Right renal cortex interstitium (tissue), 3 donors: ENCODE measurements at places on chromosomes 2 and 18. TPM values are rescaled to one million over a fixed set of nuclear protein-coding genes. Genes with fewer than 3 reads are reported as not detected.

Gene G6PC2
- polyA plus RNA-seq, result 0.10 TPM

Gene TRPM8
- 0.08 TPM for polyA plus RNA-seq

Gene SLC8A1
- polyA plus RNA-seq, result 69.9 TPM

Gene SPHKAP
- 2.5 TPM for polyA plus RNA-seq

Gene SNORC
- 2.2 TPM for polyA plus RNA-seq

DNA sequence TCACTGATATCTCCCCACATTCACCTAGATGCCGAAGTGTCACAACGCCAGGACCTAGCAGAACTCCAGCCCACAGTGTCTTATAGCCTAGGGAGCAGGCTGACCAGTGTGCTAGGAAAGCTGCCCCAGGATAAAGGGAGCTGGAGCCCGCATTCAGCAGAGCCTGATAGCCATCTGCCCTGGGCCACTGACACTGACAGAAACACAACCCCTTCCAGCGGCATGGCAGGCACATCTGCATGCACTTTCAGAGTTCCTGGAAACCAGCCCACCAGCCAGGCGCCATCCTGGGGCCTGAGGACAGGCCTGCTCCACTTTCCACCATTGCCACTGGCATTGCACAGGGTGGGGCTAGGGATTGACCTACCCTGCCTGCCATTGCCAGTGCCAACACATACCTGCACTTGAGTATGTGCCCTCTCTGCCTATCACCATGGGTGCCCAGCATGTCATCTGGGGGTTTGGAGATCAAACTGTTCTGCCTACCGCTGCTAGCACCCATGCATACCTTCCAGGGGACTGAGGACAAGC, 290.1 kb upstream of the KLHL14 start:
- DNase-seq, result no peak

DNA sequence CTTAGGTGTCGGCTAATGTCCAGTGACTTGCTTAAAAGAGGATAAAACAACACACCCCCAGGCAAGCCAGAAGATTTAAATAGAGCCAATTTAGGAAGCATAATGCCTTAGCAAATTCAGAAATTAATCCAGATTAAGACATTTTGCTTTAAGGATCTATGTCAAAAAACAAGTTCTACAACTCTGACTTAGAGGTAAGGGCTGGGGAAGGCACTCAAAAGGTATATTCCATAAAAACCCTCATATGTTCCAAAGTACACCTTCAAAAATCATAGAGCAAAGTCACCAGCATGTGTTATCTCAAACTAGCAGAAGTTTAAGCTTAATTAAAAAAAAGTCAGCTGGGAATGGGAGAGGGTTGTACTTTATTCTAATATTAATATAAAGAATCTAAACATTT, 206.4 kb downstream of the NOL4 start:
- DNase-seq, result no peak

DNA sequence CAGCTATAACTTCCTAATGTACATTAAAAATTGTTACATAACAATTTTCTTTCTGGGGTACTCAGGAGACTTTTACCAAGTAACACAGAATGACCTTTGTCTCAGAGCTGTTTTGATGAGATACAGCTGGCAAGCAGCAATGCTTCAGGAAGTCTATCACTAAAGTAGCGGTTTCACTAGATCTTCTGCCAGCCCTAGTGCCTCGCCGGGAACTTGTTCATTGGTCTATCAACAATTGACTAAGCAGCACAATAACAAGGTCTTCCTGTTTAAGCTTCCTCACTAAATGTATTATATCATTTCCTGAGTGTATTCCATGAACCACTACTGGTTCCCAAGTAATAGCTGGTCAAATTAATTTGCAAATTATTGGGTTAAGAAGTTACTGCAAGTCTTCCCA, 69.2 kb downstream of the TRIP12 start:
- no peak for DNase-seq

DNA sequence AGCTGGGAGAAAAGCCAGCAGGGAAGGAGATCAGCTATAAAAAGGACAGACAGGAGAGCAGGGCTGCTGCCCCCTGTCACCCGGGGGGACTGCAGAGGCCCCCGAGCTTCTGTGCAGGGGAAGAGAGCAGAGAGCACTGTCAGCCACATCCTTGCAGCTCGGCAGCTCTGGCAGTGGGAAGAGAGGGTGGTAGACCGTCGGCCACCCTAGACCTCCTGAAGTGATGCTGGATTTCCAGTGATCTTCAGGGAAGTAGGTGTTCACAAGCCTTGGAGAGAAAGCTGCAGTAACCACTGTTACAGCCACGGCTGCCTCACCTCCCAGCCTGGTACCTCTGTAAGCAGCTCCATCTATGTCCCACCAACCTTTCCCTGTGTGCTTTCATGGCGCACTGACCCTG, 134.9 kb downstream of the TFCP2L1 start:
- no peak for DNase-seq

DNA sequence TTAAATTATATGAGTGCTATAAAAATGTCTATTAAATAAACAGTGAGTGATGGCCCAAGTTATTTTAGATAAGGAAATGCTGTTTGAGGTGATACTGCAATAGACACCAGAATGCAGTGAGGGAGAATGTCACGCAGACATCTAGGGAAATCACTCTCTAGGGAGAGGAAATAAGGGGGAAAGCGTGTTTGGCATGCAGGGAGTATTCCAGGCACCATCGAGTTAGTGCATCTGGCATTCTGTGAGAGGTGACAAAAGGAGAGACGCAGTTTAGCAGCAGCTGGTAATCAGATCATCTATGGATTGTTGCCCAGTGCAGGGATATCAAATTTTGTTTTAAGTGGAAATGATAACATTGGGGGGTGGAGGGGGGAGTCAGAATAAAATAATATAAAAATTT, 175.4 kb upstream of the NETO1 start:
- DNase-seq, result no peak

GRCh38 chr2:215831296-215831913, 181.9 kb downstream of the MREG start:
- DNase-seq, result no peak

DNA sequence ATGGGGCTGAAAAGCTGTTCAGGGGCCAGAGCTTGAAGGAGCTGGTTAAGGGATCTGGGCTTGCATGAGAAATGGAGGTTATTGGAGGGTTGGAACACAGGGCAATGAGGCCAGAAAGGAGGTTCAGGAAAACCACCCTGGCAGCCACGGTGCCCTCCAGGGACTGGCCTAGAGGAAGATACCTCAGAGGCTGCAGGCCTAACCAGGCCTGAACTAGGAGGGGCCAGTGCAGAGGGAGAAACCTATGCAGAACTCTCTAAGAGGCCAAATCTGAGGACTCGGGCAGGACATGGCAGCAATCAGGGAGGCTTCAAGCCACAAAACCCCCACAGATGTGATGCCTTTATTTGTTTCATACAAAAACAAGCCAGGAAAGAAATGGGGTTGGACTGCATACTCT, 66.8 kb downstream of the BIN1 start:
- no peak for DNase-seq

DNA sequence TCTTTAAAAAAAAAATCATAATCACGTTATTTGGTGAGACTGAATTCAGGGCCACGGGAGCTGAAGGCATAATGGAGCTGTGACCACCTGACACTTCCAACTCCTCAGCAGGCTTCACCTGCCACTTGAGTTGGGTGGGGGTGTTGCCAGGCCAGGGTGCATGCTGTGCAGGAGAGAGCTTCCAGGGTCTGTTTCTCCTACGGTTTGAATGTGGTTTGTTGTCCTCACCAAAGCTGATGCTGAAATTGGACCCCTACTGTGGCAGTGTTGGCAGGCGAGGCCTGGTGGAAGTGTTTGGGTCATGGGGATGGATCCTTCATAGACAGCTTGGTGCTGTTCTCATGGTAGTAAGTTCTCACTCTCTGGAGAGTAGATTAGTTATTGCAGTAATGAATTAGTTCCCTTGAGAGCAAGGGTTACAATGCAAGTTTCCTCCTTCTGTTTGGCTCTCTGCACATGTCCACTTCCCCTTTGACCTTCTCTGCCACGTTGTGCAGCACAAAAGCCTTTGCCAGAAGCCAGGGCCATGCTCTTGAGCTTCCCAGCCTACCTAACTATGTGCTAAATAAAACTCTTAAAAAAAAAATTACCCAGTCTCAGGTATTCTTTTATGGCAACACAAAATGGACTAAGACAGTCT, 38.3 kb upstream of the ANKRD44 start:
- no peak for DNase-seq

DNA sequence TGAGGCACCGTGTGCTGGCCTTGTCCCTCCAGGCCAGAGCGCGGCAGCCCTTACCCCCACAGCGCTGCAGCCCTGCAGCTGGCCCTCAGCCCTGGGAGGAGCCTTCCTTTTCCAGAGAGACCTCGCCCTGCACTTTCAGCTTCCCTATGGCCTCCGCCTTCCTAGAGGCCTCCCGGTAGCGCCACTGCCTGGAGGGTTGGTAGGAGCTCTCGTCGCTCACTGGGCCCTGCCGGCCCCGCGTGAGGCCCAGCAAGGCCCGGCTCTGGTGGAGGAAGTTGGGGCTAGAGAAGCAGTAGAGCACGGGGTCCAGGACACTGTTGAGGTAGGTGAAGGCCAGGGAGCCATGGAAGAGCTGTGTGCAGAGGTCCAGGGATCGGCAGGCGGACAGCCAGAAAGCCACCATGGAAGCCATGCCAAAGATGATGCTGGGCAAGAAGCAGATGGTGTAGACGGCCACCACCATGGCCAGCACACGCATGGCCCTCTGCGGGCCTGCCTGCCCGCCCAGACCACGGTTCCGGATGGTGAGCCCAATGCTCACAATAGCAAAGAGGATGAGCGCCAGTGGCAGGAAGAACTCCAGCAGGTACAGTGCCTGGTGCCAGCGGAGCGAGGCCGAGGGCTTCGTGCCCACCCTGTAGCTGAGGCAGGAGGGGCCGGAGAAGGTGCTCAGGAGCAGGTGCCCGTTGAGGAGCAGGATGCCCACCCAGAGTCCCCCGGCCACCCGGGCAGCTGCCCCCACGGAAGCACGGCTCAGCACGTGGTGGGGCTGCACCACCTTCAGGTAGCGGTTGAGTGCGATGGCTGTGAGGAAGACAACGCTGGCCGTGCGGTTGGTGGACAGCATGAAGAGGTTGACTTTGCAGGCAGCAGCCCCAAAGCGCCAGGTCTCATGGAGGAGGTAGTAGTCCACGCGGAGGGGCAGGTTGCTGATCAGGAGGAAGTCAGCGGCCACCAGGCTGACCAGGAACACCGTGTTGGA, 821 bp downstream of the OXER1 start:
- no peak for DNase-seq

- no peak for DNase-seq
These were observed 171.9 kb downstream of the FHOD3 start for GRCh38 chr18:36469461-36469860.
